ENCODE measurements at places on chromosomes 3 and 15.

DNA sequence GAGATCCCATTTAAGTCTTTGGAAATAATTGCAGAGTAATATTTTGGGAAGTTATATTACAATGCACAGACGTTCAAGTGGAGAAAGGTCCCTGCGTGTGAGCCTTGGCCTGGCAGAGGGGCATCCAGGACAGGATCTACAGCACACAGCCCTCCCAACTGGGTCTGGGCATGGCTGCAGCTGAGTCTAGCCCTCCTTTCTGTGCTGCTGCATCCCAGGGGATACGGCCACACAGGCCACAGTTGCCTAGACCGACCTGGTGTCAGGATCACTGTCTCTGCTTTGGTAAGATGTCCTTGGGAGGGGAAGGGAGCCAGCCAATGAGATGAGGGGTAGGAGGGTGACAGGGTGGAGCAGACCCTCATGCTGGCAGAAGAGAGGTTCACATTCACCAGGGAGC is 46.1 kb downstream of the APBA2 start:
- DNase-seq = no peak

DNA sequence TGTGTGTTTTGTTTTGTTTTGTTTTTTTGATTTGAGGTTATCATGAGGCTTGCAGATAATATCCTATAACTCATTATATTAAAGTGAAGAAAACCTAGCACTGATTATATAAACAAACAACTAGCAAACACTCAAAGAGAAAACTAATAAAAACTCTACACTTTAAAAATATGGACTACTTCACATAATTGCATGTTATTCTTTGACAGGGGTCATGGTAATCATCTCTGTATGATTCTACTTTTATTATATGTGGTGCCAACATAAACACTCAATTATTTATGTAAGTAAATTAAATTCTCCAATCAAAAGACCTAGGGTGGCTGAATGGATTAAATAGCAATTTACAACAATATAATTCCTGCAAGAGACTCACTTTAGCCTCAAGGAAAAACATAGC is 44.6 kb upstream of the P3H2 start:
- no peak for DNase-seq

DNA sequence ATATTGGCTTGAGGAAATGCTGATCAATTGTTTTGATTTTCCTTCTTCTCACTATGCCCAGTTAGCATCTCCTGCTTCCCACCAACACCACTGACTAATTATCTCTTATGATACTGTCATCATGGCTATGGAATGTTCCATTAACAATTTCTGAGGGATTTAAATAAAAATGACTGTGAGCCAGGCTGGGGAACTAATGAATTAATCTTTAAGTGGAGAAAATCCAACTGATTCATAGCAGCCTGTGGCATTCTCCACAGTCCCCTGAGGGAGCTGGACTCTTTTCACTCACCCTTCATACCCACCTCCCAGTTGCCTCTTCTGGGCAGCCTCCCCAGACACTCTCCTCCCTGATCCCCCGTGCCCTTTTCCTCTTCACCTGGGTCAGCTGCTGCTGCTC is 353.6 kb downstream of the CLSTN2 start:
- DNase-seq = no peak

GRCh38 chr15:31352911-31353811 is 26.5 kb downstream of the KLF13 start:
- peak; percentile 75 for DNase-seq

GRCh38 chr15:23387621-23388190 is 33.2 kb downstream of the GOLGA8S start:
- no peak for DNase-seq

DNA sequence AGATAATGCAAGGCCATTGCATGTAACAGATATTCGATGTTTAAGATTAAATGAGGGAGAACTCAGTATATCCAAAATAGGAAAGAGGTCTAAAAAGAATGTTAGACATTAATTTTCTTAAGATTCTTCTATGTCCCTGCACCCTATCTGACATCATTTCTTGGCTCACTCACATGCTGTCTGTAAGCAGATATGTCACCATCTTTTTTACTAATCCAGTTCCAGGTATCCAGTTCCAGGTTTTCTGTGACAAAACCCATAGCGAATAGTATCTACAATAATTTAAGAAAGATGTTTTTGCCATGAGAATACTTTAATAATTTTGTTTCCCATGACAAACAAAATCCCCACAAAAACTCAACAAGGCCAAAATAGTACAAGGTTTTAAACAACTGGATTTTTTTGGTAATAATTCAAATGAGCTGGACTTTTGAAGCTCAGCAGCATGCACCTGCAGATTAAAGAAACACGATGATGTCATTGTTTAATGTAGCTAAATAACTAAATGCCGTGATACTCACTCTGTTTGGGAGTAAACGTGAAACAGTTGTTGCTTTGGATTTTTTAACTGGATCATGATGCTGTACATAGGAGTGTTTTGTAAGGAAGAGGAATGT is 867.6 kb downstream of the EPHA3 start:
- no peak for DNase-seq

GRCh38 chr3:68620211-68620610 is 312.1 kb downstream of the TAFA4 start:
- no peak for DNase-seq

DNA sequence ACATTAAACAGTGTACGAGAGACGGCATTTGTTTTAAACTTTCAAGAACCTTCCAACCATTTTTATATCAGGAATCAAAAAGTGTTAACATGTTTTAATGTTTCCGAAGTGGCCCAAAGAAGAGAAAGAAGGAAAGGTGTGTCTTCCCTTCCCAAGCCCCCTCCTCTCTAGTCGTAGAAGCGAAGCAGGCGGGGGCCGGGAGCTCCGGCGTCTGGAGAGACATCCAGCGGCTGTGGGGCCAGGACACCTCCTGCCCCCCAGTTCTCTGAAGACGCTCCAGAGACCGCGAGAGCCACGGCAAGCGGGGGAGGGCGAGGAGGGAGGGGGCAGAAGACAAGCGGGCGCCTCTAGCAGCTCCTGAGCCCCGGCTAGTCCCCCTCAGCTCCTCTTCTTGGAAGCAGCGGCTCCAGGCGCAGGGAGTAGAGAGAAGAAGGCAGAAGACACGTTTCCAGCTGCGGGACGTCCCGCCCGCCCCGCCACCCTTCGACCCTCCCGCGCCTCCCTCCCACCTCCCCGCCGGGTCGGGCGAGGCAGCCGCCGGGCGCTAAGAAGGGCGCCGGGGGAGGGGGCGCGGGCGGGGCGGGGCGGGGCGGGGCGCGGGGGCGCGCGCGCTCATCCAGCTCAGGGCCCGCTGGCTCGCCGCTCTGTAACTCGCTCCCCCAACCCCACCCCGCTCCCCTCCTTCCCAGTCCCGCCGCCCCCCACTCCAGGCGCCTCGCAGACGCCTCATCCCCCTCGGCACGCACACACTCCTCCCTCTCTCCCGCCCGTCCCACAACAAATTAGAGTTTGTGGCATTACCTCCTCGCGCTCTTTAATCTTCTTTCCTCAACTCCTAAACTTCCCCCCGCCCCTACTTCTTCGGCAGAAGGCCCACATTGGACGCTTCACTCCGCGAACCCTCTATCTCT is at the start of gene ZBTB20:
TSS of gene ZBTB20 (minus strand) at position 871 of the 911 bp plus-strand sequence.
- peak; percentile 69 for DNase-seq

DNA sequence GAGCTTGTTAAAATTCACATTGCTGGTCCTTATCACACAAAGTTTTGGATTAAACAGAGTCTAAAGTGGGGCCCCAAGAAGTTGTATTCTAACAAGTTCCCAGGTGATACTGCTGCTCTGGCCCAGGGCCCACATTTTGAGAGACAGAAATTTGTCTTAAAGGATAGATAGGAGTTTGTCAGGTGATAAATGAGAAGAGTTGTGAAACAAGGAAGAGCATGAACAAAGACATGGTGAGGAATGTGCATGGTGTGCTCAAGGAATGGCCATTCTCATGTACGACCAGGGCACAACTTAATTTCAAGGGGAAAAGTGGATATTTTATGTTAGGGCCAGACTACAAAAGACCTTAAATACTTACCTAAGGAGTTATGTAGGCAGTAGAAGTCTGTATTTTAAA is 75.6 kb downstream of the GPR156 start:
- DNase-seq = no peak

- no peak for DNase-seq
Observed at GRCh38 chr3:127743351-127744252, 70.8 kb downstream of the ABTB1 start.

- DNase-seq = no peak
Observed at GRCh38 chr3:187920030-187920429, 174.8 kb upstream of the BCL6 start.

DNA sequence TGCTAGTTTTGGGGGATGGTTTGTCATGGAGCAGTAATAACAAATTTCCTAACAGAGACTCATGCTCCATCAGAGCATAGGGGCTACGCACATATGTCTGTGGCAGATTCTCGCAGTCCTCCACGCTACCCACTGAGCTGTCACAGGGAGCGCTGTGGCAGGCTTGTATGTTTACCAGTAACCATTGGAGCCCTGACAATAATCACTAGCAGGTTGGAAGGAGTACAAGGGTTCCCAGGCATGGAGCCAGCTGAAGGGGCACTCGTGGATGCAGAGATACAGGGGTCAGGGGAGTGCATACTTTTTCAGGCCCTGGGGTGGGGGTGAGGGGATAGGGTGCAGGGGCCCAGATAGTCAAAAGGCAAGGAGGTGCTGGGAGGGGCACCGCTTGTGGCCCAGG is 7.9 kb upstream of the GP9 start:
- peak; percentile 87 for DNase-seq

- no peak for DNase-seq
Observed at GRCh38 chr3:170564664-170565063, 21.2 kb downstream of the SLC7A14 start.

GRCh38 chr3:71072986-71073385 is 510.5 kb downstream of the FOXP1 start:
- no peak for DNase-seq
